ENCODE measurements at places on chromosomes 2 and 18.

GRCh38 chr2:179349670-179350303 lies 85.2 kb upstream of the SESTD1 start:
- no peak for DNase-seq

DNA sequence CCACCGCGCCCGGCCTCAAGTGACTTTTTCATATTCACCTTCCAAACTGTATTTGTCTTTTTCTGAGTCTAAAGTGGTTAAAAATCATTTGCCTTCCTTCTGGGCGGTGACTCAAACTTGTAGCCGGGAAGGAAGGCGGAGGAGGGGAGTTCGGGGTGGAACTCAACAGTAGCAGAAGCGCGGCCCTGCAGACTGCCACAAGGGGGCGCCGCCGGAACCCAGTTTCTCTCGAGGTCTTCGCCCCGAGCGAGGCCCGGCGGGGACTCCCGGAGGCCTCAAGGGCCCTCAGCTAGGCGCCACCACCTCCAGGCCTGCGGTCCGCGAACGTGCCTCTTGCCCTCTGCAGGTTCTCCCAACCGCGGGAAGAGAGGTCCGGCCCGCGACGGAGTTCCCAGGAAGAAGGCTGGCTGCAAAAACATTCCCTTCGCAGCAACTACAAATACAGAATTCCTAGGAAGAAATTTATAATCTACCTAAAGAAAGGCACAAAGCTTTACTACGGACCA lies 16.8 kb upstream of the ITM2C start:
- DNase-seq, result peak; percentile 95

DNA sequence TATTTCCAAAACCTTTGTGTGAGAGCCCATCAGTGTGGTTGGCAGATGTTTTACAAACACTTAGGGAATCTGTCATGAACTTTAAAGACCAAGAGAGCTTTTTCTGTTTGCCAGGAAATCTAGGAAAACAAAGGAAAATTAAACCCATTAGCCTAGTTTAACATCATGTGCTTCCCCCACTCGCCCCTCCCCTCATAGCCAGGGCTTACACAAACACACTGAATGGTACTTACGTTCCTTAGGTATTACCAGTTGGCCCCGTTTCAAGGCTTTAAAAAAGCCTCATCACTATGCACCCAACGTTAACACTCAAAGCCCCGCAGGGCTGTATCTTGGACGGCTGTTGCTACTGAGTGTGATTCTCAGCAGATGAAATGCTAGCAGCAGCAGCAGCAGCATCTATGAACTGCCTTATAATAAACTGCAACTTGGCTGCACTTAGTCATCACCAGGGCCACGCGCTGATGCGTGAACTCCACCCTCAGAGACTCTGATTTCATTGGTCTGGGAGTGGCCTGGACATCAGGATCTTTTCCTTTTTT lies 20.1 kb upstream of the TTC39C start:
- DNase-seq, result no peak

GRCh38 chr2:188668017-188668680 lies 306.0 kb upstream of the COL3A1 start:
- no peak for DNase-seq

- DNase-seq, result no peak
Observed at GRCh38 chr2:47254464-47254863, 99.4 kb upstream of the STPG4 start.

DNA sequence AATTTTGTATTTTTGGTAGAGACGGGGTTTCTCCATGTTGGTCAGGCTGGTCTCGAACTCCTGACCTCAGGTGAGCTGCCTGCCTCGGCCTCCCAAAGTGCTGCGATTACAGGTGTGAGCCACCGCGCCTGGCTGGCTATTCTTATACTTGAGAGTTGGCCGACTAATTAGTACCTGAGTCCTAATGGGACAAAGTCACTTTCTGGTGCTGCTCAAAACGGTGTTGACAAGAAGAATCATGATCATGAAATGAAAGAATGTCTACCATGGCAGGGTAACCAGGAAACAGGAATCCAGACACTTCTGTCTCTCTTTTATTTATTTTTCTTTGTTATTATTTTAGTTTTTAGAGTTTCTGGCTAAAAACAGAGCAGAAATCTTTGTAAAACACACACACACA lies 54.7 kb upstream of the RAB6D start:
- no peak for DNase-seq

DNA sequence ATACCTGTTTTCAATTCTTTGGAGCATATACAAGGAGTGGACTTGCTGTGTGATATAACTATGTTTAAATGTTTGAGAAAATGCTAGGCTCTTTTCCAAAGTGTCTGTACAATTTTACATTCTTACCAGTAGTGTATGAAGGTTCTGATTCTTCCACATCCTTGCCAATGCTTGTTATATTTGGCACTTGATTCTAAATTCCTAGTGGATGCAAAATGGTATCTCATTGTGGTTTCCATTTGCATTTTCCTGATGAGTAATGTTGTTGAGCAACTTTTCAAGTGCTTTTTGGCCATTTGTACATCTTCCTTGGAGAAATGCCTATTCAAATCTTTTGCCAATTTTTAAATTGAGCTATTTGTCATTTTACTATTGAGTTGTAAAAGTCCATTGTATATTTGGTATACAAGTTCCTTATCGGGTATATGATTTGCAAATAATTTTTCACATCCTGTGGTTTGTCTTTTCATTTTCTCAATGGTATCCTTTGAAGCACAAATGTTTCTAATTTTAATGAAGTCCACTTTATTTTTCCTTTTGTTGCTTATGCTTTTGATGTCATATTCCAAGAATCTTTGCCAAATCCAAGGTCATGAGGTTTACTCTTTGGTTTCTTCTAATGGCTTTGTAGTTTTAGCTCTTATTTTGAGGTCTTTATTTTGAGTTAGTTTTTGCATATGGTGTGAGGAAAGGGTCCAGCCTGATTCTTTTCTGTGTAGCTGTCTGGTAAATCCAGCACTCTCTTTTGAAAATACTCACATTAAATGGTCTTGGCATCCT lies 33.2 kb upstream of the CWC22 start:
- DNase-seq, result no peak

GRCh38 chr2:70553334-70553583 lies 367 bp downstream of the TGFA start:
- no peak for DNase-seq

- DNase-seq, result no peak
Observed at GRCh38 chr2:60707750-60708371, 48.2 kb upstream of the PAPOLG start.

DNA sequence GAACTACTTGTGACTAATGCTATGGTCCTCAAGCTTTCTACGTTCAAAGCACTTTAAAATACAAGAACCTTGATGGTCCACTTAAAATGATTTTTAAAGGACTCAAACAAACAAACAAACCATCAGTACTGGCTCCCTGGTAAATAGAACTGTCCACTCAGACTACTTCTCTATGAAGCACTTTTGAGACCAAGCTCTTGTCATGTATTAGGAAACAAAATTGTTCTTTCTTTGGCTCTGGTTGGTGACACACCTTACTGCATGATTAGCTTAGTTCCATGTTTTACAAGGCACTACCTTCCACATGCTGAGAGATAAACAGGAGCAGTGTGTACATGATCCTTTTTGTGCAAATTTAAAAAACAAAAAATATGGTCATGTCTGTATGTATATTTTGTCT lies 19.7 kb downstream of the DARS1 start:
- no peak for DNase-seq
